ENCODE measurements at places on chromosomes 3 and 15. TPM values are rescaled to one million over a fixed set of nuclear protein-coding genes. Genes with fewer than 3 reads are reported as not detected.

Gene GJD2
- not detected for total RNA-seq

Gene FBXO22
- 51.6 TPM for total RNA-seq

Gene KLHL40
- not detected for total RNA-seq

Gene SLC27A2
- 0.16 TPM for total RNA-seq
